ENCODE measurements at places on chromosomes 1 and 21.

DNA sequence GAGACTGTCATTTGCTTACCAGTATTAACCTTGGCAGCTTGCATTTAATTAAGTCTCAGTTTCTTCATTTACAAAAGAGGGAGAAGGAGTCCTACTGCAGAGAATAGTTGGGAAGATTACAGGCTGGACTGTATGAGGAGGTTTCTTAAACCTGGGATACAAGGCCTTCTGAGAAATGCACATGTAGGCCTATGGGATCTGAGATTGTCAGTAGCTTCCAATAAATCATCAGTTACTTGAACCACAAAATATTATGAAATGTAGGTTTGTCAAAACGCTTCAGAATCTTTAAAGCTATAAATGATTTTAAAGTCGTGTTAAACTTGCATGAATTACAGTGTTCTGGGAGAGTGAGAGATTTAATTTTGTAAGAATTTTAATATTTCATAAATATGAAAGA is 69.6 kb downstream of the NRIP1 start:
- DNase-seq, result no peak

- no peak for DNase-seq
Observed at GRCh38 chr1:176987016-176987415, 177.5 kb downstream of the ASTN1 start.

DNA sequence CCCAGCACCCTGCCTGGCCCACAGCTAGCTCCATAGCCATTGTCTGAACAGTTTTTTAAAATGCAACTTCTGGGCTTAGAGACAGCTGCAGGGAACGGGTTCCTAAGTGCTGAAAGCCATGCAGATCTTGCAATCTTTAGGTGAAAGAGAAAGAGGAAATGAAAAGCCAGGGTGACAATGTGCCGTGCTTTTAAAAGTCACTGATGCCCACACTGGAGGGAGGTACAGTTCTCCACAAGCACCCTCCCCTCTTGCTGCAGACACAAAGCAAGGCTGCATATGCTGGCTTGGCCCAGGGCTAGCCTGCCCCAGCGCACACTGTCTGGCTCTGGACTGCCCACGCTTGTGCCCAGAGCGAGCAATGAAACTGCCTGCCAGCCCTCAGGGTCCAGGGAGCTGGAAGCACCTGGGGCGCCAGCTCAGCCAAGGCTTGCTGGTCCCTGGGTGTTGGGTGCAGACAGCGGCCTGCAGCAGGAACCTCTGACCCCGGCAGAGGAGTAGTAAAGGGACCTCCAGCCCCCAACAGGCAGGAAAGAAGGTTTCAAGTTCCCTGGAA is 70.4 kb downstream of the AJAP1 start:
- no peak for DNase-seq

DNA sequence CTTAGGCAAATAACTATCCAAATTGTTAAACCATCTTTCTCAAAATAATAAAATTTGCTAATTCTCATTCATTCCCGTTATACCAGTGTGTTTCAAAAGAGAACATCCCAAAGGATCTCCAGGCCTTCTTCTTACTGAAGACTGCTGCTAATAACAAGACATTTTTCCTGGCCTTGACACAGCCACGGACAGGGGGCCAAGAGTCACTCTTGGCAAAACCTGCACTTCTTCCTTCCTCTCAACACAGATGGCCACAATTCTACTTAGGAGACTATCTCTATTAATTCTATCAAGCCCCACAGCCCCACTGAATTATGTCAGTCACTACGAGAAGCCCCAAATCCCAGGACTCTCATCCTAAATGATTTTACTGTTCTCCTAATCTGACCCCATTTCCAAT is 86.0 kb downstream of the EVI5 start:
- no peak for DNase-seq

DNA sequence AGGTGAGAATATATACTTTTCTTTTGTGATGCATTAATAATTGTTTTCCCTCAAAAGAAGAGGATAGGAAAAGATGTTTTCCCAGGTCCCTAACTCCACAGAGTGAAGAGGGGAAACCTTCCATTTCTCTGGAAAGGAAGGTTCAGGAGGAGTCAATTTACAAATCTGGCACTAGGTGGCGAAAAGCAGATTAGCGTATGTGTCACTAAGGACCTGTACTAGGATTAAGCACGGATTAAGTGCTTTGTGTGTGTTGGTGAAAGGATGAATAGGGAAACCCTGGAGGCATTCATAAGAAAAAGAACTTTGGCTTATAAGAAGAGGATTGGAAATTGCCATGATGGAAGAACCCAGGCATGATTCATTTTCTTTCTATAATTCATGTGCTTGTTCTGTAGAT is 410.1 kb upstream of the PLXNA2 start:
- no peak for DNase-seq

DNA sequence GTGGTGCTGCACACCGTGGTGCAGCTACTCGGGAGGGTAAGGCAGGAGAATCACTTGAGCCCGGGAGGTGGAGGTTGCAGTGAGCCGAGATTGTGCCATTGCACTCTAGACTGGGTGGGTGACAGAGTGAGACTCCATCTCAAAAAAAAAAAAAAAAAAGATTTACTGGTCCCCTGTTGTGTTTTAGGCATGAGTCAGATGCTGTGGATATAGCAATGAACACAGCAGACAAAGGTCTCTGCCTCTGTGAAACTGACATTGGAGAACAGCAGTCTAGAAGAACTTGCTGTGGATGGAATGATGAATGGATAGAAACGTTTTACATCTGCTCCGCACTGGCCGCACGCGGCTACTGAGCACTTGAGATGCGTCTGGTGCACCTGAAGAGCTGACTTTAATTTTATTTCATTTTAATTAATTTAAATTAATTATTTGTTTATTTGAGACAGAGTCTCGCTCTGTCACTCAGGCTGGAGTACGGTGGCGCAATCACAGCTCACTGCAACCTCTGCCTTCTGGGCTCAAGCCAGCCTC is 24.5 kb upstream of the EPHA2 start:
- DNase-seq, result no peak

DNA sequence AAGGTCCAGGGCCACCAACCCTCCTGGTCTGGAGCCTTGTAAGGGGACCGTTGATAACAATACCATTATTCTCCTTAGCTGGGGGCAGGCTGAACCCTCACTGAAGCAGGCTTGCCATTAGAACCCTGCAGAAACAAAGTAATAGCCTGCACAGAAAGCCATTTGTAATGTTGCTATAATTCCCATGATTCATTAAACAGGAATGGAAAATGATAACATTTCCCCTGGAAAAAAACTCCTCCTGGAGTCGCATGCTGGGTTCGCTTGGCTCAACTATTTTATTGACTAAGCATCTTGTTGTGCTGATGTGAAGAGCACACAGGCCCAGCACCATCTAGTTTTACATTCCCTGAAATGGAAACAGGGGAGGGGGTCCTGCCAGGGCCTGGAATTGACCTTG is 155.6 kb upstream of the CSF3R start:
- DNase-seq, result no peak

GRCh38 chr1:43143441-43143888 is 28.6 kb downstream of the EBNA1BP2 start:
- DNase-seq, result peak; percentile 18

- DNase-seq, result no peak
Observed at GRCh38 chr1:216144661-216145450, 278.4 kb downstream of the USH2A start.

- no peak for DNase-seq
Observed at GRCh38 chr1:79629414-79629813, 622.9 kb upstream of the ADGRL4 start.

- no peak for DNase-seq
Observed at GRCh38 chr1:215507119-215507518, 60.0 kb upstream of the KCTD3 start.

- DNase-seq, result no peak
Observed at GRCh38 chr1:14975119-14975518, 178.4 kb upstream of the TMEM51 start.

DNA sequence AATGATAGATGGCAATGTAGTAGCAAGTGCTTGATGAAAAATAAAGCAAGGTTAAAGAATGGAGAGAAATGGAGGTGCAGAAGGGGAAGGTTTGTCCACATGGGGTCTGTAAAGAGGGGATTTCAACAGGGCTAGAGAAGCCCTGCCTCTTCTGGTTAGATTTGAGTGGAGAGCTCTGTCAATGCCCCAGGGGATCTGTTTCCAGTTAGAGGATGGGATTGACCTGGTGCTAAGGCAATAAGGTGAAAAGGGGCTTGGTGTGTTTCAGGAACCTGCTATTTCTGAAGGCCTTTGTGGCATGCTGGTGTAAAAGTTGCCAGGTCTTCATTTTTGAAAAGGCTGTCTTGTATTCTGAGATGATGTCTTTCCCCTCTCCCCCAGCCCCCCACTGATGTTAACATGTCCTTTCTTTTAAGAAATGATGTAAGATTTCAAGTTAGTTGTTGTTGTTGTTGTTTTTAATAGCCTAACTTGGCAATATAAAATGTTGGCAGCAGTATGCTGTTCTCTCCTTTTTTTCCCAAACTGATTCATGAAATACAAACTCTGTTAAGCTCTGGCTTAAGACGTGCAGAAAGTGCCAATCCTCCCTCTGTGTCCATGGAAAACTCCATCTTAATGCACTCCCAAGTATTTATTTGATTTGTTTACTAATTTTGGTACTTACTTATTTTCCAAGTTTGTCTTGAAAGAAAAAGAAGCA is 370.3 kb upstream of the ADGRL2 start:
- no peak for DNase-seq

DNA sequence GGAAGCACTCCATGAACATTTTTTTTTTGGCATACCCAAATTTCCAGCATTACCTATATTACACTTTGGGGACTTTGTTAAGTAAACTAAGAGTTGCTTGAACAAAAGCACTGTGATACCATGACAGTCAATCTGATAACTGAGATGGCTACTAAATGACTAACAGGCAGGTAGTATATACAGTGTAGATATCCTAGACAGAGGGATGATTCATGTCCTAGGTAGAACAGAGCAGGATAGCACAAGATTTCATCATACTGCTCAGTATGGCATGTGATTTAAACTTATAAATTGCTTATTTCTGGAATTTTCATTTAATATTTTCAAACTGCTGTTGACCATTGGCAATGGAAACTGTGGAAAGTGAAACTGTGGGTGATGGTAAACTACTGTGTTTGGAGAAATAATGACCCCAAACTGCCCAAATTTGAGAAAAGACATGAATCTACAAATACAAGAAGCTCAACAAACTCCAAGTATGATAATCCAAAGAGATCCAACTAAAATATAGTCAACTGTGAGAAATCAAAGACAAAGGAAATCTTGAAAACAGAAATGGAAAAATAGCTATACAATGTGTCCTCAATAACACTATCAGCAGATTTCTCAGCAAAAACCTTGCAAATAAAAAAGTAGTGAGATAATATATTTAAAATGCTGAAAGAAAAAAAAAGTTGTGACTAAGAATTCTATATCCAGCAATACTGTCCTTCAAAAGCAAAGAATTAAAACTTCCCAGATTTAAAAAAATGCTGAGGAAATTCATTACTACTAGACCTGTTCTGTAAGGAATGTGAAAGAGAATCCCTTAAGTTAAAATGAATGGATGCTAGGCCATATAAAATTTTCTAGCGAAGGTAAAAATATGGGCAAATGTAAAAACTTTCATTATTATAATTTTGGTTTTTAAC is 410.4 kb downstream of the DUSP10 start:
- no peak for DNase-seq

DNA sequence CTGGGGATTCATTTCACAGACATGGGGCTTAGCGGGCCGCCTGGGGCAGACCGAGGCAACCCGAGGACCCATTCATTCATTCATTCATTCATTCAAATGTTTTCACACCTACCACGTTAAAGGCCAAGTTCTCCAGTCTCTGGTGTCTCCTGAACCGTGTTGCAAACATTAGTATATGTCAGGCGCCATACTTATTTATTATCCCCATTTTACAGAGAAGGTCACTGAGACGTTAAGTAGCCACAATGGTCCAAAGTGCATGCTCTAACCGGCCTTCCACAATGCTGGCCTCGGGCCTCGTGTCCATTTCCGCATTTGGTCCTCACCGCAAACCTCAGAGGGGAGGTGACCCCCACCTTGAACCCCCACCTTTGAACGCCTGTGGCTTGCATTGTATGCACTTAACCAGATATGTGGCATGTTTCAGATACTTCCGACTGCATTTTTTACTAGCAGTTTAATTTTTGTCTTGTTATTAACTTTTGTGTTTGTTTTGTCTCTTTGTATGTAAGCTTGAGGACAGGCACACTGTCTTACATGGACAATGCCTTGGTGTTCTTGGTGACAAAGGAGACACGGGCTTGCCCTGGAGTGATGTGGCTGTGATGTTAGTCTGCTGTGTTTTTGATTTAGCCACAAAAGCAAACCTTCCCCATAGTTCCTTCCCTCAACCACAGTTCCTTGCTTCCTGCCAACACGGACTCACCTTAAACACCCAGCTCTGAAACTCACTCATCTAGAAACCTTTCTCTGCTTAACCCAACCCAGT is 1.2 kb upstream of the IFFO2 start:
- DNase-seq, result no peak

DNA sequence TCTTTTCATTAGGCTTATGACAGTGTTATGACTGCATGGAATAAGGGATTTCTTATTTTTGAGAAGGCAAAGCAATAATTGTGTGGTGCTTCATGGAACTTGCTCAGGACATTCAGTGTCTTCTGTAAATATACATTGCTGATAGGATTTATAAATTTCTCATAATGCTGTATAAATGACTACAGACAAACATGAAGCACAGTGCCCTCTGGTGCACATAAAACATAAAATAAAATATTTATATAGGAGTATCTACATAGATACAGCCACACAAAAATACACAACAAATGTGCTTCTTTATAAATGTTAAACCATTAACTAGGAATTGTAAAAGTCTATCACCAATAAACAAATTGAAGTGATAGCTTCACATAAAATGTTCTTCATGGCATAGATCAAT is 24.1 kb downstream of the BRINP3 start:
- no peak for DNase-seq

Measured in stimulated activated naive CD8-positive, alpha-beta T cell treated with anti-CD3 and anti-CD28 coated beads, Interleukin-15, amount 100 ng/mL, for 72 hours (primary cell).